ENCODE measurements at places on chromosomes 5 and 9. TPM values are rescaled to one million over a fixed set of nuclear protein-coding genes. Genes with fewer than 3 reads are reported as not detected.

GRCh38 chr5:180601591-180602480 is 10.5 kb upstream of the SCGB3A1 start:
- DNase-seq = no peak

GABRA6 gene
- total RNA-seq = not detected

TRAF1 gene
- 0.86 TPM for total RNA-seq

GRCh38 chr9:4010309-4010708 is 289.6 kb downstream of the GLIS3 start:
- no peak for DNase-seq

- no peak for DNase-seq
These were observed 107.6 kb downstream of the C9orf50 start for GRCh38 chr9:129513282-129513681.

LCN10 gene
- not detected for total RNA-seq

Measured in fibroblast of villous mesenchyme (primary cell).